ENCODE measurements at places on chromosomes 6 and 20. TPM values are rescaled to one million over a fixed set of nuclear protein-coding genes. Genes with fewer than 3 reads are reported as not detected.

GRCh38 chr6:110255211-110255750 lies 75.1 kb downstream of the CDC40 start:
- DNase-seq = no peak

GRCh38 chr6:51553246-51554015 lies 534.0 kb downstream of the PKHD1 start:
- no peak for DNase-seq

GRCh38 chr6:117381749-117382148 lies 44.0 kb downstream of the ROS1 start:
- no peak for DNase-seq

DNA sequence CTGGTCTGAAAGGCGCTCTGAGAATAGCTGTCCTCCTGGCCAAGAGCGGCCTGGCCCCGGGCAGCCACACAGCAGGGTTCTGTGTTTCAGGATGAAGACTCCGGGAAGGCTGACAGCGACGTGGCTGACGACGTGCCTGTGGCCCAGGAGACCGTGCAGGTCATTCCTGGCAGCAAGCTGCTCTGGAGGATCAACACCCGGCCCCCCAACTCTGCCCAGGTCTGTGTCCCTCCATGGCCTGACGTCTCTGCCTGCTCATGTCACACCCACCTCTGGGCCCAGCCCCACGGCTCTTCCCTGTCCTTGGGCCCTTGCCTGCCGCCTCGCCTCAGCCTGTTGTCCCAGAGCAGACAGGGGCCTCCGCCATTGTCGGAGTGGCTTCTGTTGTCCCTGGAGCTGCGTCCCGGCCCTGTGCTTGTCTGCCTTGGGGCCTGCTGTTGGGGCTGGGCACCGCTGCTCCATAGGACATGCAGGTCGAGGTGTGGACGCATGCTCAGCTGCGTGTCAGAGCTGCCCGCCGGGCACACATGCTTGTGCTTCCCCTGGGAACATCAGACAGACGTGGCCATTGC lies 16.2 kb upstream of the ADRM1 start:
- DNase-seq = no peak

- no peak for DNase-seq
Observed at GRCh38 chr6:7060769-7061516, 46.8 kb upstream of the RREB1 start.

- no peak for DNase-seq
Observed at GRCh38 chr20:64114356-64114971, 7.1 kb upstream of the NPBWR2 start.

DNA sequence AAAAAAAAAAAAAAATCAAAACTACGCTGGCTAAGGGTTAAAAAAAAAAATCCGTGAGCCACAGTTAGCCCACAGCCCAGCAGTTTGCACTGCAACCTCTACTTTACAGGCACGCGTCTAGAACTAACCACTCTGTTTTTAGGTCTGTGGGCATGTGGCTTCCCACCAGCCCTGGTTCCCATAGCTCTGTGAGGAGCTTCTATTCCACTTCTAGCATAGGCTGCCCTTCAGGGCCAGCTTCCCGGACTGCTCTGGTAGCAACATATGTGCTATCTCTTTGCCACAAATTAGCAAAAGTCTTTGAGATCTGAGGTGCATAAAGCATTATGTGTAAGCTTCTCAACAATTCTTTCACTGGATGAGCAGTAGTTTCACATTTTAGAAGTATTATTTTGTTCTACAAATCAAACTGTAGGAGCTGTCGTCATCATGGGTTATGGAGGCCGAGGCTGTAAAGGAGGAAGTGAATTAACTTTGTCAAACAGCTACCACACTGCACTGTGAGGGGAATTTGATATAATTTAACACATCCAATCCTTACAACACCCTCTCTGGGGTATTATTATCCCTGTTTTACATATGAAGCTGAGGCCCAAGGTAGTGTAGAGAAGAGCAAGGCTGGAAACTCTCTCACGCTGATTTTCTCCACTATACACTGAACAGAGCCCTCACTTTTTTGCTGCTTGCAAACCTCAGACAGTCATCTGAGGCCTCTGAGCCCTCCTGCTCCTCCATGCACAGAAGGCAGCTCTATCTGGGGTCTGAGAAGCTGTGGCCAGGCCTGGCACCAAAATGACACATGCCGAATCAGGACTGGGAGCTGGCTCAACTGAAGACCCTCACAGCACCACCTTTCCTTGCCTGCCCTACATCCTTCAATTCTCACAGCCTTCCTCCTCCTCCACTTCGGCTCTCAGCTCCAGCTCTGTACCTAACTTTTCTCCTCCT lies 35.4 kb downstream of the MAN1A1 start:
- no peak for DNase-seq

DNA sequence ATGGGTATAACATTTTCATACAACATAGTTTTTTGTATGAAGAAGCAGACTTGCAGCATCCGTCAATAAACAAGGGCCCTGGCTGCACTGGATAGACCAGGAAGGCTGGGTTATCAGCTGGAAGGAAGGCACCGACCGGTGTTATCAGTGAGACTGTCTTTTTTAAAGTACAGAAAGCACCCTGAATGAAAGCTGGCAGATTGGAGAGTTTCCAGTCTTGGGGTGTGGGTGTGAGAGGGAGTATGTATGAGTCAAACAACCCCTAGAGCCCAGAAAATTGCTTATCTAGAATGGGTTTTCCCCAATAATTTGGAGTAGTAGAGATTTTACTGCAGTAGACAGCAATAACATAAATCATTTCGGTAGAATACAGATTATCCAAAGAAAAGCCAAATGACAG lies 42.4 kb downstream of the TXLNB start:
- DNase-seq = no peak

DNA sequence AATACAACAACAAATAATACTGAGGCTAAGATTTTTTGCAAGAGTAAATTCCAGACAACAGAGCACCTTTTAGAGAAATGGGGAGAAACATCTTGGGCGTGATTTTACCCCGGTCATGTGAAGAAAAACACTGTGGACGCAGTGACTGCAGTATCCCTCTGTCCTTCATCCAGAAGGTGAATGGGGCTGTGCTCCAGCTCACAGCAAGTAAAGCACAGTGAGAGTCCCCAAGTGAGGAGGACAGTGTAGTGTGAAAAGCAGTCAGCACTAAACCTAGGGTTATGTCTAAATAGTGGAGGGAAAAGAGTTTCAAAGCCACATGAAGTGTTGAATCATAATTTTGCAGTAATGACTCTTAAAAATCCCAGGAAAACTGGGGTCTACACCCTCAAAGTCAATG lies 338.4 kb downstream of the PACRG start:
- DNase-seq = no peak

GRCh38 chr20:61340157-61340556 lies 88.1 kb downstream of the CDH4 start:
- no peak for DNase-seq

DNA sequence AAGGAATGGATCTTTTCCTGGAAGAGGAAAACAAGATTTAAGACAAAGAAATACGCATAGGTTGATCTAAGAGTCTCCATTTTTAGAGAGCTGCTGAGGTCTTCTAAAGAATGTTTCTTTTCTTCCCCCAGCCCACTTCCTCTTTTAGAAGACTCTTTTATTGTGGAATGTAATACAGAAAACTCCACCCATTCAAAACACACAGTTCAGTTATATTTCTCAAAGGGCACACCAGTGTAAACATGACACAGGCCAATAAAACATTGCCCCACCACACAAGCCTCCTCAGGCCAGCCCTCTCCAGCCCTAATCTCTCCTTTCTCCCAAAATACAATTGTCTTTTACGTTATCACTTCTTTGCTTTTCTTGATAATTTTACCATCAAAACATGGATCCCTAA lies 42.8 kb downstream of the SLC35B3 start:
- no peak for DNase-seq

DNA sequence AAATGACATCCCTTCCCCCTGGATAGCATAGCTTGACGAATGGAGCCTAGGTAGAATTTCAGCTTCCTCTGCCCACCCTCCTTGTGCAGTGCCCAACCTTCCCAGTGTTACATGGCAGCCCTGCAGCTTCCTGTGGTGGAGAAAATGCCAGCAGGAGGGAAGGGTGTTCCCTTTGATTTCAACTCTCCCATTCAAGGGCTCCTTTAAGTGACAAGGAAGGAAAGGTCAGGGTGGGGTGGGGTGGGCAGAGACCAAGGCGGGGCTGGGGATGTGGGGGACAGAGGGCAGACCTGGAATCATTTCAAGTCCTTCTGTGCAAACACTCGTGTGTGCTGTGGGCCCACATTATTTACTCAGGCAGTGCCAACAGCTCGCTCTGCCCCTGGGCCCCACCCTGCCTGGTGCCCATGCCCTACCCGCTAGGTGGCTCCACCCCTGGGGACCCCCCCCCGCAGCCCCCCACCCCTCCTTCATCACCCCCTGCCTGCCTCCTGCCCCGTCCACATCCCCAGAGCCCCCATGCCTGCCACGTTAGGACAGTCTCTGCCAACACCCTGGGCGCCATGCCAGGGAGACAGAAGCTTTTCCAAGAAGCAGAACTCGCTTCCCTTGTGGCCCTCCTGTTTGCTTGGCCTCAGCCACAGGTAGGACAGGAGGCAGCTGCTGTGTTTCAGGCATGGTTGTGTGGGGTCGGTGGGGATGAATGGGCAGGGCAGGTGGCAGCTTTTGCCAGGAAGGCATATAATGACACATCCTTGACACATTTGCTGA lies 9.4 kb downstream of the SPDEF start:
- no peak for DNase-seq

- DNase-seq = no peak
Observed at GRCh38 chr20:57250607-57251343, 15.7 kb downstream of the BMP7 start.

DNA sequence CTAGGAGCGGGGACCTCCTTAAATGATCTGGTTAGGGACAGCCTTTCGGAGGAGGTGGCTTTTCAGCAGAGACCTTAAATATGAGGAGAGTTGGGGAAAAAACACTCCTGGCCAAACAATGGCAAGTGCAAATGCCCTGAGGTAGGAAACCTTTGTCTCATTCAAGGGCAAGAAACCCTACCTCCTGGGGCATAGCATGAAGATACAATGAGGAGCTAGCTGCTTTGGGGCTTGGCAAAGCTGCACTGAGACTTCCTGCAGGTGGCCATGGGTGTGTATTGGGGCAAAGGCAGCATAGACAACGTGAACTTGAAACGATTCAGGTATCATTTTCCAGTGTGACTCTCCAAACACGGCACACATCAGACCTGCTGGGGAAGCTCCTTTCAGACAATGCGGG lies 30.7 kb downstream of the PMEPA1 start:
- no peak for DNase-seq

DNA sequence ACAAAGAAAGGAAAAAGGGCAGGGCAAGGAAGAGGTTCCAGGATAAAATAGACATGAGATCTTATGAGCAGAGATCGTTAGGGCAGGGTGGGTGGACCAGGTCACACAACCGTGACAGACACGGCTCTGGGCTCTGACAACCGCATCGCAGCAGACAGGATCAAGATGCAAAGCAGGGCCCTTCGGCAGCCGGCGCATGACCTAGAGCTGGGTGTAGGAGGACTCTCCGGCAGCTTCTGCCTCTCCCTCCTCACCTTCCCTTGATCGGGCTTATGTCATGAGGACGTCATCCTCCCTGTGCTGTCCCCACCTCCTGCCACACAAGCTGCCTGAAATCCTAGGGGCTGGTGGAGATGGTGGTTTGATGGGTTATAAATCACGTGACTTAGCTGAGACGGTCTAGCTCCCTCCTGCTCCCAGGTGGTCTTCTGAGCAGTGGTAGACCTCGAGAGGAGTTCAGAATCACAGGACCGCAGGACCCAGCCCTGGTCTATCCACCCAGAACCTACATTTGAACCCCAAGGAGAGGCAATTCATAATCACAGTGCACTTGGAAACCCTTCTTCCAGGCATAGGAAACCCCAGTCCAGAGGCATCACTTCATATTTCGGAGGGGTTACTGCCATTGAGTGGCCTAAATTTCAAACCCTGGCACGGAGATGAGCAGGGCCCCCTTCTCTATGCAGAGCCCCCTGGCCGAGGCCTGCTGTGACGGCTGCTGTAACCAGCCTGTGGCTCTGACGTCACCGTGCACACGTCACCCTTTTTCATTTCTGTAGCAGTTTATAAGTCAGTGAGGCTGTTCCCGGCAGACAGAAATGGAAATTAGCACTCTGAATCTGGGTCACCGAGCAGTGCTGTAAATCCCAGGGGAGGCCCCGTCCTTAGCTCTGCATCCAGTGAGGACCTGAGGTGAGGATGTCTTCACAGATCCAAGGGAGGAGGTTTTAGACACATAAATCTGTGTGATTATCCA lies 8.7 kb upstream of the CCR6 start:
- no peak for DNase-seq

GRCh38 chr6:137870308-137870644 lies 3.2 kb downstream of the TNFAIP3 start:
- no peak for DNase-seq

DNA sequence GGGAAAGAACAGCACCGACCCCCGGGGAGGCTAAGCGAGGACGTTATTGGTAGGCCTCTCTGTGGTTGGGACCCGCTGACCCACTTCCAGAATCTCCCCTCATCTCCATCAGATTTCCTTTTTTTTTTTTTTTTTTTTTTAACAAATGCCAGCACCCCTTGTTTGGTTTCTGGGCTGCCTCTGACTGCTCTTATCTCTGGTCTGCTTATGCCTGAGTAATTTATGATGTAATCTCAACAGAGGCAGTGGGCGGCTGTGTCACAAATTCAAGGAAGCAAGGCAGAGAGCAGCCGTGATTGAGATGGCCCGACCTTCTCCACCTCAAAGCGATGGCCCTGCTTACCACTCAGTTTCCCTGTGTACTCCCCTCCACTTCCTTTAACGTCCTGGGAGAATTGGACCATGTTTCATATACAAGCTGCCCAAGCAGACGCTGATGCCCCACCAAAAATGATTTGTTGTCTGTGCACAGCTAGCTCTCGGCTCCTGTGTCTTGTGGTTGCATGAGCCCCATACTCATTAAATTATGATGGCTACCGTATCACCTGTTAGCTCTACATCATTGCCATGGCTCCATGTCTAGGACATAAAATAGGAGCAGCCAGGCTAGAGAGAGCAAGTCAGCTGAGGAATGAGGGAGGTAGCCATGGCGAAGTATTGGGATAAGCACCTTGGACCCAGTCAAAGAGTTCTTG lies 98.1 kb downstream of the ZNF217 start:
- DNase-seq = no peak

Gene FAM210B
- total RNA-seq = 53.6 TPM

Gene AVP
- not detected for total RNA-seq

Gene COMMD7
- total RNA-seq = 16.9 TPM

Gene C6orf163
- 1.2 TPM for total RNA-seq

Gene MTFR2
- total RNA-seq = not detected

Gene PGC
- total RNA-seq = 0.63 TPM

Gene MICB
- 0.78 TPM for total RNA-seq

Gene HLA-G
- not detected for total RNA-seq

Gene SLC22A7
- total RNA-seq = 269 TPM

Gene FNDC1
- 0.10 TPM for total RNA-seq
